Activated naive CD4-positive, alpha-beta T cell treated with anti-CD3 and anti-CD28 coated beads for 36 hours (primary cell): ENCODE measurements at places on chromosomes 4 and X. TPM values are rescaled to one million over a fixed set of nuclear protein-coding genes. Genes with fewer than 3 reads are reported as not detected.

The VCX gene
- total RNA-seq, result not detected

DNA sequence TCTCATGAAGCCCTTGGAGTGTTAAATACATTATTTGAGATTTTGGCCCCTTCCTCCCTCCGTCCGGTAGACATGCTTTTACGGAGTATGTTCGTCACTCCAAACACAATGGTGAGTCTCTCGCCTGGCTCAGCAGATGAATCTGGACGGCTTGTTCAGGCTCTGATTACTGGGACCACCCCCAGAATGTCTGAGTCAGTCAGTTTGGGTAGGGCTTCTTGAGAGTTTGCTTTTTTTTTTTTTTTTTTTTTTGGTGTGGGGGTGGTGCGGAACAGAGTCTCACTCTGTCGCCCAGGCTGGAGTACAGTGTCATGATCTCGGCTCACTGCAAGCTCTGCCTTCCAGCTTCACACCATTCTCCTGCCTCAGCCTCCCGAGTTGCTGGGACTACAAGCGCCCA lies 62.4 kb upstream of the MSANTD1 start:
- H3K4me1 ChIP-seq, result peaks cover 3% of the 10 kb centered on the region
- H3K27me3 ChIP-seq, result no peaks in the 10 kb centered on the region

DNA sequence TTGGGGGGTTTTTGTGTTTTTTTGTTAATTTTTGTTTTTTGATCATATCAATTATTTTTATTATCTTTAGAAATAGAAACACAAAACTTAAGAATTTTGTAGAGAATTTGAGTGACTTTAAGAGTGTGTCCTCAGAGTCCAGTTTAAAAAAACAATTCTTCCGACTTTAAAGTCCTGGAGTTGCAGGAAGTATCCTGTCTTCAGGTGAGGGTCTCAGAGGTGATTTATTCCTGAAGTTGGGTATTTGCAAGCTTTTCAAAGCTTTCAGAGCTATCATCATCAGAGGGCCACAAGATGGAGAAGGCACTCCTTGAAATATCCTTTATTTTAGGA lies 23.0 kb downstream of the TLR10 start:
- H3K4me3 ChIP-seq, result no peak overlapping the region
- no peaks in the 10 kb centered on the region for H3K36me3 ChIP-seq

DNA sequence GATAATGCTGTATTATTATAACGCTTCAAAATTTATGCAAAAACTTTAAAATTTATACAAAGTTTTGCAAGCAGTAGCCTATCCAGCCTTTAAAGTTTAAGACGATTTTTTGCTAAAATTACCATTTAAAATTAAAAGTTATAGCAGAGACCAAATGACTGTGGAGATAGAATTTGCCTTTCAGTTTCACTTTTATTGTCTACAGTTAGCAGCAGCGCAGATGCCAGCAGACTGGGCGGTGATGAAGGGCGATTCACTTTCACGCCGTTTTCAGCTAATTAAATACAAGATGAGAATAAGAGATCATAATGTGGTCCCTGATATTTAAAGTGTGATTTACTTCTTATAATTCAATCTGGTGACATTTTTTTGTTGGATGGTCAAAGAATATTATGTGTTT lies 1381.5 kb upstream of the ADGRL3 start:
- H3K4me3 ChIP-seq, result no peak overlapping the region
- no peak for DNase-seq
- no peaks in the 10 kb centered on the region for H3K4me1 ChIP-seq
- H3K27me3 ChIP-seq, result no peaks in the 10 kb centered on the region

GRCh38 chrX:47596256-47596655 lies 14.0 kb downstream of the TIMP1 start:
- DNase-seq, result no peak
- H3K4me1 ChIP-seq, result peaks cover 13% of the 10 kb centered on the region
- no peak overlapping the region for H3K4me3 ChIP-seq
- peak overlapping the region; percentile 73 for H3K27ac ChIP-seq

The ARX gene
- total RNA-seq, result not detected

The GAGE12H gene
- total RNA-seq, result not detected
